Transverse colon (tissue), 4 donors: ENCODE measurements at places on chromosomes 2 and 18. TPM values are rescaled to one million over a fixed set of nuclear protein-coding genes. Genes with fewer than 3 reads are reported as not detected.

GRCh38 chr2:217795706-217796465, 206.9 kb downstream of the TNS1 start:
- H3K36me3 ChIP-seq: no peaks in the 10 kb centered on the region
- no peak overlapping the region for H3K27ac ChIP-seq
- H3K4me1 ChIP-seq: no peaks in the 10 kb centered on the region

DNA sequence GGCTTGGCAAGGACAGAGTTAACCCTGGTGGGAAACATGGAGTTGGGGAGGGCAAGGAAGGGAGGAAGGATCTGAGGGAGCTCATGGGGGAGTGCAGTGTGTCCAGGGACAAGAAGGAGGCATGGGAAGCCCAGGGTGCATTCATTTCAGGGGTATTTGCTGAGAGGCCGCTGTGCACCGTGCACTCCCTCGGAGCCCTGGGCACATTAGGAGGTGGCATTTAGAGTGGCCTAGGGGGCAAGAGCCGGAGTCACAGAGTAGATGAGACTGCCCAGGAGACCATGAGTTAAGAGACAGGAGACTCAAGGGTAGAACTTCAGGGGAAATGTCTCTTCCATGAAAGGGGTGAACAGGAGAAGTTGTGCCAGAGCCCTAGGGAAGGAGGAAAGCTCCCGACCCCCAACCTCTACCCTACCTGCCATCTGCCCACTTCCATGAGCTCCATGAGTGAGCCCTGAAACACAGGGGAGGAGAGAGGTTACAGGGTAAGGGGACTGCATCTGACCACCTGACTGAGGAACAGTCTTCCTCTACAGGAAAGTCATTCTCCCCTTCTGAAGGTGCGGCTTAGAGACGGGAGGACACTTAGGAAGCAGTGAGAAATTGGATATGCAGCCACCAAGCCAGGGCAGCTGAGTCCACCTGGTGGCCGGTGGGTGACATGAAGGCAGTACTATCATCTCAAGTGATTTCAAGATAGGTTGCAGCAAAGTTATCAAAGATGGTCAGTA, 58.5 kb upstream of the COPS8 start:
- no peaks in the 10 kb centered on the region for H3K36me3 ChIP-seq
- H3K4me1 ChIP-seq: peaks cover 7% of the 10 kb centered on the region
- no peak overlapping the region for H3K4me3 ChIP-seq
- DNase-seq: peak; percentile 71

The QPCT gene
- total RNA-seq: 10.1 TPM

DNA sequence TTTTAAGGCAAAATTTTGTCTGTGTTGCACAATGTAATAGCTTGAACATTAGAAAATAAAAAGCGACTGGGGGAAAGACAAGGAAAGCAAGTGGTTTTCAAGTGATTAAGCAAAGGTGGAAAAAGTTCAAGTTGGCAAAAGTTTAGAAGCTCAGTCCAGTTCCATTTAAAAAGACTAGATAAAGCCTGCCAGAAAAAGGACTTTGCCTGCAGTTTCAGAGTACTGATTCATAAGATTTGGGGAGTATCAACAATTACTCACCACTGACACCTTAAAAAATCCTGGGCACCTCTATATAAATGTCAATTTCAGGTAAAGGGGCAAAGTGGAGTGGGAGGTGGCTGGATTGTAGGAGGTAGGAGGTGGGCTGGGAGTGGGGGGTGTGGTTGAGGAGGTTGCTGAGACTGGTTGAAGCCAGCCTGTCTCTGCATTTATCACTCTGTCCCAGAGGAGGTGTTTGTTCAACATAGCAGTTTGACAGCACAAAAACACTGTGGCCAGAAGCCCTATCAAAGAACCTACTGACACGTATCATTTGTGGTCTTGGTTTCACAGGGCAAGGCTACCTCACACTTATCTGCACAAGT, 14.6 kb downstream of the ZEB2 start:
- H3K4me3 ChIP-seq: no peak overlapping the region
- H3K36me3 ChIP-seq: no peaks in the 10 kb centered on the region
- H3K27me3 ChIP-seq: peaks cover 14% of the 10 kb centered on the region
- H3K4me1 ChIP-seq: no peaks in the 10 kb centered on the region
- H3K27ac ChIP-seq: peak overlapping the region; percentile 89
- DNase-seq: no peak

- no peak overlapping the region for H3K27ac ChIP-seq
- no peaks in the 10 kb centered on the region for H3K27me3 ChIP-seq
Observed at GRCh38 chr2:241603686-241604085, 33.3 kb downstream of the THAP4 start.

DNA sequence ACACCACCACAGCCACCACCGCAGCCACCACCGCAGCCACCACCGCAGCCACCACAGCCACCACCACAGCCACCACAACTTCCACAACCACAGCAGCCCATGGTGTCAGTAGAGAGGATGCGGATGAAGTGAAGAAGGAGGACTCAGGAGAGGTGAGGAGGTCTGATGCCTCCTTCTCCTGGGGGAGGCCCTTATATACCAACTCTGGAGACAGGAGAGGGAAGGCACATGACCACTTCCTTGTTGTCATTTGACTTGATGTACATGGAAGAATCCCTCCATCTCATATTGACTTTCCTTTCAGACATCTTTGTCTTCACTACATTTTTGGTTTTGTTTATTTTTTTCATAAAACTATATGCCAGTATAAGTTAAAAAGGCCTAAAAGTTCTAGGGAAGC, at the start of gene SCYGR3:
Gene SCYGR3, minus strand, starts transcription at position 101 of the 400 bp plus-strand sequence. Its CDS starts 0 bp downstream, at position 101.
- H3K36me3 ChIP-seq: no peaks in the 10 kb centered on the region
- DNase-seq: no peak
- H3K4me1 ChIP-seq: no peaks in the 10 kb centered on the region

DNA sequence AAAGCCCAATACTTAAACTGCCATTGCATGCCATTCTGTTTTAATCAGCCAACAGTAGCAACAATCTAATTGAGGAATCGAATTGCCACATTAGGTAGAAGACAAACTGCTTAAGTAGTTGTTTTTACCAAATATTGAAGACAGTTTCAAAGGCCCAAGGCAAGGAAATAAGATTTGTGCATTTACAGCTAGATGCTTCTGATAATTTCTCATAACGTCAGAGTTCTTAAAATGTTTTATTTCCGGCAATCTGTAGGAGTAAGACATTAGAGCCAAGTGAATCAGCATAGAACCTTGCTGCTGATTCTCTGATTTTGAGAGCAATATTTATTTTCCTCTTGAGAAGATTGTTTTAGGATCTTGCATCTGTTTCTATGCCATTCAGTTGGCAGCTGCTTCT, 174.3 kb downstream of the RBM43 start:
- no peaks in the 10 kb centered on the region for H3K36me3 ChIP-seq
- H3K27me3 ChIP-seq: no peaks in the 10 kb centered on the region
- DNase-seq: no peak
- H3K4me1 ChIP-seq: no peaks in the 10 kb centered on the region
- H3K27ac ChIP-seq: no peak overlapping the region
- no peak overlapping the region for H3K4me3 ChIP-seq

The GREB1L gene
- total RNA-seq: not detected

DNA sequence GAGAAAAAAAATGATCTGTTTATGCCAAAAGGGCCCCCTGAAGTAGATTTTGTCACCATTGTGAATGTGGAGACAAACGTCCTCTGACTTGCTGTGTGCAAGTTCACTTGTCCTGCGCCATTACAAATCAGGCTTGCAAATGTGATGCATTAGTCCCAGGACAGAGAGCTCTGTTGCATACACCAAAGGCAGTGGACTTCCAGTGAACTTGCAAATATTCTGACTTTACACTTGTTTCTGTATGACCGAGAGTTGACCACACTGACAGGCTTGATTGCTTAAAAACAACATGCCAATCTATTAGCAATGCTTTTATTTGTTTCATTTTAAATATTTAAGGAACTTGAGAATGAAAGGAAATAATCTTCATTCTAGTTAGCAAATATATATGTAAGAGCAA, 293.2 kb downstream of the PLCL1 start:
- no peak overlapping the region for H3K27ac ChIP-seq
- H3K27me3 ChIP-seq: no peaks in the 10 kb centered on the region
- H3K4me1 ChIP-seq: no peaks in the 10 kb centered on the region
- no peak for DNase-seq
- no peaks in the 10 kb centered on the region for H3K36me3 ChIP-seq
- H3K4me3 ChIP-seq: no peak overlapping the region

- H3K27me3 ChIP-seq: no peaks in the 10 kb centered on the region
- no peak overlapping the region for H3K4me3 ChIP-seq
- no peaks in the 10 kb centered on the region for H3K36me3 ChIP-seq
- no peaks in the 10 kb centered on the region for H3K4me1 ChIP-seq
- DNase-seq: no peak
Observed at GRCh38 chr2:169329688-169330554, 32.4 kb downstream of the LRP2 start.

The CEP76 gene
- total RNA-seq: 9.4 TPM

DNA sequence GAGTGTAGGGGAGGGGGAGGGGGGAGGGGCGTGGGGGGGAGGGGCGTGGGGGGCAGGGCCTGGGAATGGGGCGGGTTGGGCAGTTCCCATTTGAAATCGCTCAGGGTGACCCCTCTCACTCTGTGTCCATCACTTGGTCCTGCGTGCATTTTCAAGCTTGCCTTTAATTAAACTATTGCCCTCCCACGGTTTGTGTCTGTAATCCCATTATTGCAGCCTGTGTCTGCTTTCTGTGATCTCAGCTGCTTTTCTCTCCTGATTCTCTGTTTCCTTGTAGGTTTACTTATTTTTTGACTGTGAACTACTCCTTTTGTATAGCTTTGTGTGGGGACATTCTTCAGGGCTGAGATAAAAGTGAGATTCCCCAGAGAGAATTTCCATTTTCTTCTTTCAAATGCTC, 1.3 kb downstream of the DCDC2C start:
- peaks cover 4% of the 10 kb centered on the region for H3K4me1 ChIP-seq
- H3K27me3 ChIP-seq: peaks cover 21% of the 10 kb centered on the region
- H3K27ac ChIP-seq: no peak overlapping the region
- H3K4me3 ChIP-seq: no peak overlapping the region
- no peaks in the 10 kb centered on the region for H3K36me3 ChIP-seq
- no peak for DNase-seq

GRCh38 chr2:43070676-43071502, 155.5 kb downstream of the ZFP36L2 start:
- H3K27ac ChIP-seq: peak overlapping the region; percentile 64
- no peaks in the 10 kb centered on the region for H3K27me3 ChIP-seq
- peaks cover 12% of the 10 kb centered on the region for H3K4me1 ChIP-seq
- no peak overlapping the region for H3K4me3 ChIP-seq
- peak; percentile 3 for DNase-seq

The DNAJC5G gene
- not detected for total RNA-seq

GRCh38 chr18:76389716-76390115, 105.3 kb downstream of the ZNF516 start:
- no peaks in the 10 kb centered on the region for H3K36me3 ChIP-seq
- DNase-seq: no peak
- no peaks in the 10 kb centered on the region for H3K27me3 ChIP-seq
- no peak overlapping the region for H3K27ac ChIP-seq

DNA sequence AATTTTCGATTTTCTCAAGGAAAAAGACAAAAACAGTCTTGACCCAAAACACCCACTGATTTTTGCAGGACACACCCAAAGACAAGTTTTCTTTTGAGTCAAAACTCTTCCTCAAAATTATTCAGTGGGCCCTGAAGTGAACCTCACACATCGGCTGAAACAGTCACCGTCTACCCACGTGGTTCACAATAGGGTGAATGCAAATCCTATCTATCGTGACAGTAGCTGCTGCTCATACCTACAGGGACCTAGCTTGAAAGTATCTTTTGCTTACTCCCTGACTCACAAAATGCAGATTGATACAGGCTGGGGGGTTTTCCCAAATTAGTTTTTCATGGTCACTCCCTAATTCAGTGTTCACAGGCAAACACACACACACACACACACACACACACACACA, 10.7 kb upstream of the CD226 start:
- H3K27me3 ChIP-seq: no peaks in the 10 kb centered on the region
- no peaks in the 10 kb centered on the region for H3K4me1 ChIP-seq
- DNase-seq: no peak
- no peak overlapping the region for H3K4me3 ChIP-seq
- no peaks in the 10 kb centered on the region for H3K36me3 ChIP-seq
- no peak overlapping the region for H3K27ac ChIP-seq

- no peak overlapping the region for H3K27ac ChIP-seq
- DNase-seq: no peak
- H3K4me1 ChIP-seq: no peaks in the 10 kb centered on the region
- no peaks in the 10 kb centered on the region for H3K36me3 ChIP-seq
Observed at GRCh38 chr18:27278131-27278530, 93.0 kb upstream of the CHST9 start.

DNA sequence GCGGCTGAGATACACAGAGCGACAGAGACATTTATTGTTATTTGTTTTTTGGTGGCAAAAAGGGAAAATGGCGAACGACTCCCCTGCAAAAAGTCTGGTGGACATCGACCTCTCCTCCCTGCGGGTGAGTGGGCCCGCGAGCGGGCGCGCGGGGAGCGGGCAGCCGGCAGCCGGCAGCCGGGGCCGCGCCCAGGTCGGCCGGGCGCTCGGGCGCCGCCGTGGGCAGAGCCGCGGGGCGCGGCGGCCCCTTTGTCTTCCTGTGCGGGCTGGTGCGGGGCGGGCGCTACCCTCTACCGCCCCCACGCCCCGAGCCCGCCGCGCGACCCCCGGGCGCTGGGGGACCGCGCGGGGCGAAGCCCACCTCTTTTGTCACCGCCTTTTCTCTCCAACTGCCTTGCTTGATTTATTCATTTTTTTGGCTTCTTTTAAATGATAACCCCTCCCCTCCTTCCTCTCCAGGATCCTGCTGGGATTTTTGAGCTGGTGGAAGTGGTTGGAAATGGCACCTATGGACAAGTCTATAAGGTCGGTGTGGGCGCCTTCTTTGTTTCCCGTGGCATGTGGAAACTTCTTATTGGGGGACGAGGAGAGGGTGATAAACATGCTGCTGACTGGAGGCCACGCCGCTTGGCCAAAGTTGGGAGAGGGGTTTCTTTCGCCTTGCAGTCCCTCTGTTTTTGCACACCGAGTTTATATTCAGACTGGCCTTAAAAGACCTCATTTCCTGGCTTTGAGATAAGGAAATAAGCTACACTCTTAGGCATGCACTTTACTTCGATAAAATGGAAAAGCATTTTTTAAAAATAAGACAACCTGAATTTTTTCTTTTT, 722 bp downstream of the MAP4K4 start:
- H3K36me3 ChIP-seq: no peaks in the 10 kb centered on the region
- peak overlapping the region; percentile 67 for H3K4me3 ChIP-seq
- peaks cover 6% of the 10 kb centered on the region for H3K4me1 ChIP-seq

DNA sequence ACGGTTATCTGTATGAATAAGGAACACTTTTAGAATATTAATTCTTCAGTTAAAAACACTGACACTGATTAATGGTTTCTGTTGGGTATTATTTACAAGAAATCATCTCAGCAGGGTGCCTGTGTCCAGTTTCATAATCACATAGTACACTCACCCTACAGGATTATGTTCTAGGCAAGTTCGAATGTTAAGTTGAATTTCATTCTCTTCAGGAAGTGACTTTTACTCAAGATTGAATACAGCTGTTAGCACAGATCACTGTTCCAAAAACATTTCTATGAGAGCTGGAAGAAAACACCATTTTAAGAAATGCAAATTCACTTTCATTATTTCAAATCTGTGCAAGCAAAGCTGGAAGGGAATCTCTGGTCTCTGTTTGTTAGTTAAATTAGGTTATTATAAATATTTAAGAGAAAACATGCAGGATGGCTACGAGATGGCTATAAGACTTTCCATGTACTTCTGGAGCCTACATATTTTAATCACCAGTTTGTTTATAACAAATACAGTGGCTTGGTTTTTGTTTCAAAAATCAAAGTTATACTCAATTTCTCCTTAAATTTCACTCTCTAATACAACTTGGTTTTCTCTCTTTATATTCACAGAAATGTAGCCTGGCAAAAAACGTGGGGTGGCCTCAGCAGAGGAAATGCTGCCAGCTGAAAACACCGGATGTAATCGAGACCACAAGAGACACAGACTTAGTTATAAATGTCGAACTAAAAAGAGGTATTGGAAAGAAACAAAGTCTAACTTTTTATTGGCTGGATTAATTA, 65.8 kb downstream of the RBMS1 start:
- peak; percentile 29 for DNase-seq
- H3K27me3 ChIP-seq: peaks cover 55% of the 10 kb centered on the region
- H3K4me1 ChIP-seq: peaks cover 3% of the 10 kb centered on the region
